ENCODE measurements at places on chromosomes 1 and 21.

DNA sequence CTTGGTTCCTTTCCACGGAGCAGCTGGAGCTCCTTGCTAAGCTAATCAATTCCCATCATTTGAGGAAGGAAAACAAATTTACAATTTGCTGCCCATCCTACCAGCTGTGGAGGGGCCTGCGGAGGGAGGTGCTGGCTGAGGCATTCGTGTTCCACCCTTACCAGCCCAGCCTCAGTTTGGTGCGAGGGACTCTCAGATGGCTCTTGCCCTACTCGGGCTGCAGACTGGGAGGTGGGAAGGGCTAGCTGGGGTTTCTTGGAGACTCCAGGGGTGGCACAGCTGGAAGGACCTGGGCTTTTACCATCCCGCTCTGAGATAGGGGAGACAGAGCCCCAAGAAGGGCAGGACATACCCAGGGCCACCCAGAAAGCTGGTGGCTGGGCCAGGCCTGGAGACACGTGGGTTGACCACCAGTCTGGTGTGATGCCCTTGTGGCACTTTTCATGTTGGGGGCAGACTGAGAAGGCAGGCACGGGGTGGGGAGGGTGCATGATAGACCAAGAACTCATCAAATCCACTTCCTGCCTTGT lies 17.7 kb downstream of the DISP3 start:
- no peak for DNase-seq

- DNase-seq, result no peak
Observed at GRCh38 chr1:38131024-38131585, 84.5 kb upstream of the POU3F1 start.

DNA sequence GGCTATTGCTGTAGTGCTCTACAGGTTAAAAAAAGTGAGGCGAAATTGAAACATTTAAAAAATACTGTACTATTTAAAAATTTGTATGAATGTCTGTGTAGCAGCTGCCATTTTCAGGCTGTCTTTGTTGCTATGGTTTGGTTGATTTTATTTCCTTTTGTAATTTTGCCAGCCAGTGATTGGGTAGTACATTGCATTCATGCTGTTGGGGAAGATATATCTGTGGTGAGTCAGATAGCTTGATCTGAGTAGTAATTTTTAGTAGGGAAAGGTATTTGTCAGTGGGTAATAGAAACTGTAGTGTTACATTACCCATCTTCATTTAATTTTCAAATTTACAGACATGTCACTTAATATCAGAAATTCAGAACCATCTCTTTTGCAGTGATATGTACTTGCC lies 15.0 kb downstream of the NFIA start:
- DNase-seq, result no peak

DNA sequence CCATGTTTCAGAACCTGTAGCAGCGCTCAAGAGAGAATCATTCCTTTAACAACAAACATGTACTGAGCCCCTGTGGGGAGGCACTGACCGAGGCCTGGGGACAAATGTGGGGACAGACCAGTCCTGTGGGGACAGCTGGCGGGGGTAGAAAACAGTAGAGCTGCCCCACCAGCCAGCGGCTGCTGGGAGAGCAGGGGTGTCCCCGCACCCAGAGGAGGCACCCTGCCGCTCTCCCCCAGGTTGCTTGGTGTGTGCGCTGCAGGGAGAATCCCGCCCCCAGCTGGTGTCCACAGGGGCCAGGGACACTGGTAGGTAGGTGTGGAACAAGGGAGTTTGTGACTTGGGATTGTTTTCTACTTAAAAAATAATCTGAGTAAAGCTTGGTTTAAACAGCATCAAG lies 62.1 kb downstream of the ADARB1 start:
- no peak for DNase-seq

GRCh38 chr1:226494092-226494609 lies 54.4 kb upstream of the STUM start:
- no peak for DNase-seq

- peak; percentile 8 for DNase-seq
Observed at GRCh38 chr21:34073749-34074282, 438 bp downstream of the MRPS6 start.

GRCh38 chr1:214546886-214547641 lies 4.3 kb downstream of the PTPN14 start:
- DNase-seq, result no peak

DNA sequence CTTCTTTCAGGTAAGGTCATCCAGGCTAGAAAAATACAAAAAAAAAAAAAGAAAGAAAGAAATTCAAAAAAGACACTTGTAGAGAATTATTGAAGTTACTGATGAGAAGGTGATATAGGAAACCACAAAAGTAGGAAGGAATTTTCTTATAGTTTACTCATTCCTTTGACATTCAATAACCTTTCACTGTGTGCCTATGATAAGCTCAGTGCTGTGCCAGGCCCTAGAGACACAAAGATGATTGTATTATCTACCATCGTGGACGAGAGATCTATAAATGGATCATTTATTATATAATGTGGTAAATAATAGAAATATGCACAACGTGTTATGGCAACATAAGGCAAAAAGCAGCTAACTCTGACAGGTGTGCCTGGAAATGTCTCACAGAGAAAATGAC lies 109.6 kb upstream of the NGF start:
- no peak for DNase-seq

GRCh38 chr1:200333329-200333728 lies 76.5 kb downstream of the ZNF281 start:
- DNase-seq, result no peak

DNA sequence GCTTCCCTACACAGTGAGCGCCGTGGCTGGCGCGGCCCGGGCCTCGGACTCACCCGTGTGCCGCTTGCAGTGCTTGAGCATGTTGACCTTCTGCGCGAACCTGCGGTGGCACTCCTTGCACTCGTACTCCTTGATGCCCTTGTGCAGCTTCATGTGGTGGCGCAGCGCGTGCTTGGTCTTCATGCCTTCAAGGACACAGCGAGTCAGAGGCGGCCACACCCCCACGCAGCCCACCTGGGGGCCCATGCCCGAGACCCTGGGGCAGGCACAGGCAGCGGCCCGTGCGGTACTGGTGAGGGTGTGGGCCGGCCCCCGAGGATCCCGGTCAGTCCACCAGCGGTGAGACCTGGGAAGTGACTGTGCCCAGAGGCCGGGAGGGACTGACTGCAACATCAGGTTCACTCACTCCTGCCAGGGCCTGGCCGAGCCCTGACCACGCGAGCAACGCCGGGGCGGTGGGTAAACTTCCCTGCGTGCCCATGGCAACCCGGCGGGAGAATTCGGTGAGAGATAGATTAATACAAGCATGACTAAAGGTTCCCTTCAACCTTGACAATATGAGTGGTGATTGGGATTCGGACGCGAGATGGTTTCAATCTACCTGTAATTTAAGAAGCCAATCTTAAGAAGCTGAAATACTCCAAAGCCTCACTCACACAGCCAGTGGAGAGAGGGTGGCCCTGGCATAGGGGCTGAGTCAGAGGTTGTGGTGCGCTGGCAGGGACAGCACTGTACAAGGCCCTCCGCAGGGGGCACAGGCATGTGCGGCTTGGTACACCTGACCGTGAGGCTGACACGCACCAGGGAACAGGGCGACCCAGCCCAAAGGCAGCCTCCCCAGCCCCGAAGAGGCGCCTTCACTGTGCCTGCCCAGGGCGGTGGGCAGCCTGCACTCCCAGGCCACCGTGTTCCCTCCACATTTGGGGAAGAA lies 49.1 kb upstream of the RIPK4 start:
- DNase-seq, result no peak

DNA sequence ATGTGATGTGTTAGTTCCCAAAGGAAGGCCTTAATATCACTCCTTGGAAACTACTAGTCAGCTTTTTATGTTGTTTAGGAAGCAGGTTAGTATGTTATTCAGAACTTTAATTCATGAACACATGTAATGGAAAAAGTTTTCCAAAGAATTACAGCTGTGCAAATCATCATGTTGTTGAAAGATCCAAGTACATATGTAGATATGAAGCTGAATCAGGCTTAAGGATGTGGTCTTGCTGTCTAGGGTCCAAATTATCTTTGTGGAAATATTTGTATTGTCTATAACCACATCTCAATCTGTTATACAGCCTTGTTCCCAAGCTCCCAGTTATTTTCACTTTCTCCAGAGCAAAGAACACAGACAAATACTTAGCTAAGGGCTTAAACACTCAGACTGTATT lies 231.6 kb downstream of the TPR start:
- no peak for DNase-seq

- no peak for DNase-seq
Observed at GRCh38 chr1:235946571-235946981, 79.9 kb upstream of the LYST start.

GRCh38 chr1:78072216-78072615 lies 26.4 kb downstream of the GIPC2 start:
- no peak for DNase-seq

DNA sequence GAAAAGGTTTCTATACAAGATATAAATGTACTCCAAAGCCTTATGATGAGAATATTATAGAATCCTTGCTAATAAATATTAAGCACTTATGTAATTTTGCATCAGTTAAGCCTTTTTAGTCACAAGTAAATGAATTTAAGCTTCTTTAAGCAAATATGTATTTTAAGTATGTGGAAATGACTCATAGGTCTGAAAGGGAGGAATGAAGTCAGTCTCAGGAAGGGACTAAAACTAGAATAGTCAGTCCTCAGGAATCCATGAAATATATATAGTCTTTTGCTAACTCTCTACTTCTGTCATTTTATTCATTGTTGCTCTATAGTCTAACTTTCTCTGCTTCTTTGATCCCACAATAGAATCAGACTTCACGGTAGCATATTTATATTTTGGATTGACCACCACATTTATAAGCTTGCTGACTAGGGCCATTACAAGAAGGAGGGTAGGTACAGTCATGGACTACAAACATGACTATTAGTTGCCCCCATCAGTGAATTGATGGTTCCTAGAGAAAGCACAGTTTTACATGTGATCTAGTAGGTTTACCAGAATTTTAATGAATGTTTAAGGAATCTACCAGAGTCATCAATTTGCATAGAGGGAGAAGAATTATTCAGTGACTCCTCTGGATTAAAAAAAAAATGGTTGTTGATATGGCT lies 20.2 kb upstream of the RABGGTB start:
- no peak for DNase-seq

DNA sequence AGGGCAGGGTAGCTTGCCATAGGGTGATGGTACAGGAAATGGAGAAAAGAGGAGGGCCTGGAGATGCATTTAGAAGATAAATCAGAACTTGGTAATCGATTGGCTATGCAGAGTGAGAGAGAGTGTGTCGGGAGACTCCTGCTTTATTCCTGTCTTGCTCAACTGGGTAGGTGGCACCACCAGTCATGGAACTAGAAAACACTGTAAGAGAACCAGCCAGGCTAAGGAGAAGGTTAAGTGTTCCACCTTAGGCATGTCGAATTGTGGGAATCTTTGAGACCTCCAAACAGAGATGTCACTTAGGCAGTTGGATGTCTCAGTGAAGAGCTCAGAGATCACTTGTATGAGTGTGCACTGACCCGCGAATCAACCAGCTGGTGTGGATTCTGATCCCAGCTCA lies 28.7 kb upstream of the RD3 start:
- DNase-seq, result no peak

DNA sequence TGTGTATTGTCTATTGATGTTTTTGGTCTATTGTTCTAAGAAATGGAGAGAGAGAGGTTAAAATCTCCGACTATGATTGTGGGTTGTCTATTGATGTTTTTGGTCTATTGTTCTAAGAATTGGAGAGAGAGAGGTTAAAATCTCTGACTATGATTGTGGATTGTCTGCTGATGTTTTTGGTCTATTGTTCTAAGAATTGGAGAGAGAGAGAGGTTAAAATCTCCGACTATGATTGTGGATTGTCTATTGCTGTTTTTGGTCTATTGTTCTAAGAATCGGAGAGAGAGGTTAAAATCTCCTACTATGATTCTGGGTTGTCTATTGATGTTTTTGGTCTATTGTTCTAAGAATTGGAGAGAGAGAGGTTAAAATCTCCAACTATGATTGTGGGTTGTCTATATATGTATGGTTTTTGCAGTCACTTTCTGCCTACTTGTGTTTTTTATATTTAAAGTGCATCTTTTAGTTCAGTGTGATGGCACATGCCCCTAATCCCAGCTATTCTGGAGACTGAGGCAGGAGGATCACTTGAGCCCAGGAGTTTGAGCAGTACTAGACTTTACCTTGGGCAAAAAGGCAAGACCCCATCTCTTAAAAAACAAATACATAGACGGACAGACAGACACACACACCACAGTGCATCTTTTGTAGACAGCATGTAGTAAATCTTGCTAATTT lies 16.2 kb downstream of the C1orf159 start:
- peak; percentile 74 for DNase-seq

GRCh38 chr1:199733125-199733524 lies 294.4 kb upstream of the NR5A2 start:
- DNase-seq, result no peak

DNA sequence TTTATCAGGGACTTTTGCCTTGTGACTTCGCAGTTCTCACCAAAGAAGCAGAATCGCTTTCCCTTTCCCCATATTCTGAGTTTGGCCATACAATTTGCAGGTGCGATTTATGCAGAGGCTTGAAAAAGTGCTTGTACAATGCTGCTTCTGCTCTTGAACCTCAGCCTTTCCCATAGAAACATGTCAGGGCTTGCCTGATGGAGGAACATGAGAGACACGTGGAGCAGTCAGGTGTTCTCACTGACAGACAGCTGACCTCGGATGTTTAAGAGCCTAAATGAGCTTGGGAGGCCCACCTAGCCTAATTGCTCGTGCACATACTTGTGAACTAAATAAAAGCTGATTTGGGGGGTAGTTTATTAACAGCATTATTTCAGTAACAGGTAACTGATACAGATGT lies 290.0 kb downstream of the S1PR1 start:
- no peak for DNase-seq

DNA sequence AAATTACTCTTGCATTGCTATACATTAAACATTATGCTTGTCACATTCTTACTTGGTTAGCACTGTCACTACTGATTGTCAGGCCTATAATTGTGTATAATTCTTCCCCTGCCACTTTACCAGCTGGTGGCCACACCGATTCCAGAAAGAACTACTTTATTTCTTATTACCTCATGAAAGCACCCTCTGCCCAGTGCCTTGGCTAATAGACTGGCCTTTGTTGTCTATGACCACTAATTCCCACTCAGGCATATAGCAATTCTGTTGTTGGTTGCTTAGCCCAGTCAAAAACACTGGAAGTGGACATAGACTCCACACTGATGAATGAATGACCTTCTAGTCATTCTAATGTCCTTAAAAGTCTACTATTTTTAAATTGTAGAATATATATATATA lies 35.6 kb downstream of the MRPL39 start:
- no peak for DNase-seq

DNA sequence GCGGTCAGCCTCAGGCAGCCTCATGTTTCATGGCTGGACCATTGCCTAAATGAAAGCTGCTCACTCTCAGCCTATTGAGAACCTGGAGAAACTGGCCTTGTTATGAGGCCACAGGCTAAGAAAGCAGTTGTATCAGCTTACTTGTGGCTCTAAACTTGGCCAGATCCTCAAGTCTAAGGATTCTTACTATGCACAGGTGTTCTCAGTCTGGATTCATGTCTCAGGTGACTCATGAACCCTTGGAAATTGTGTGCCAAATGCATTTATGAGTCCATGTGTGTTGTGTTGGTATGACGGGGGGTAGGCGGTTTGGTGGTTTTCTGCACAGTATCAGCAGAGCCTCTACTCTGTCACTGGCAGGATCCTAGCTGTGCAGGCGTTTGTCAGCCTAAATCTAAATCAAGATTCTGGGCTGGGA lies 90.4 kb downstream of the ROR1 start:
- no peak for DNase-seq

GRCh38 chr1:162984699-162985098 lies 84.5 kb upstream of the RGS4 start:
- no peak for DNase-seq

All from T-helper 2 cell (primary cell).